ENCODE measurements at places on chromosomes 6 and 20.

DNA sequence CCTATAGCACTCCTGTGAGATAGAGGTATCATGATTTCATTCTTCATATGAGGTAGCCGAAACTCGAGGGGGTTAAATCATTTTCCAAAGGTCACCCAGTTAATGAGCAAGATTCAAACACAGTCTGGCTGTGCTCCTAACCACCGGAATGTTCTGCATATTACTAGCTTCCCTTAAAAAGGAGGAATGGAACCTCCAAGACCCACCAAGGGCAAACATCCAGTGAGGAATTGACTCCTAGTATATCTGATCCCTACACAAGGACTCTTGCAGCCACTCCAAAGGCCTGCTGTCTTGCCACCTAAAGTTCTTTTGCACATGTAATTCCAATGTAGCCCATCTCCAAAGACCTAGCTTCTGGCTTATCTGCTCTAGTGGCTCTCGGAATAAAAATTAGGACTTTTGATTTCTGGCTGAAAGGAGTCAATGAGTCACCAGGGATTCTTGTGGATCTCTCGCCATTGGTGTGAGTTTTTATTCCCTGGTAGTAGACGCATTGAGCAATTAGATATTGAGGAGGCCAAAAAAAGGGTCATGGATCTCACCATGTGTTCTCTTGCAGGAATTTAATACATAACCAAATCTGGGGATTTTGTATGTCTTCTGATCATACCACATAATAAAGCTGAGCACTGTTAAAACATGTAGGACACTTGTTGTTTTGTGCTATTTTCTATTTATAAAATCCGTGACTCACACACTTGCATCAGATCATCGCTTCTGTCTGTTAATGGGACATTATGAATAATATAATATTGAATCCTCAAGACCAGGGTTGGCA lies 9.1 kb downstream of the BCAS1 start:
- no peaks in the 10 kb centered on the region for H3K4me1 ChIP-seq
- no peak for DNase-seq
- H3K27ac ChIP-seq = no peak overlapping the region
- H3K4me3 ChIP-seq = no peak overlapping the region
- no peaks in the 10 kb centered on the region for H3K27me3 ChIP-seq

DNA sequence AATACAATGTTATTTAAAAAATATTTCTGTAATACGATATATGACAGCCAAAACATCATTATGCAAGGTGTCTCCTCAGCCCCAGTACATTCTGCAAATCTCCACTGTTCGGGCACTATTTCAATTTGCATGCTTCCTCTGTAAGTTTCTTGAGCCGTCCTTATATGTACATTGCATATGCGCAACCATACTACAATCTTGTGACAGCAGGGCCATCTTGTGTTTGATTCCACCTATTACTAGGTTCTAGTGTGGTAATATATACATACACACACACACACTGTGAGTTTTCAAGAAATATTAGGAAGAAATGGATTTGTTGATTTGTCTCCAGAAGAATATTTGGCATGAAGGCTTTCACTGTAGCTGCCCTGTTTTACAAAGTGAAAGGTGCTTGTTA lies 9.8 kb downstream of the LYRM4 start:
- no peak for DNase-seq
- no peak overlapping the region for H3K4me3 ChIP-seq
- H3K36me3 ChIP-seq = no peaks in the 10 kb centered on the region
- no peaks in the 10 kb centered on the region for H3K27me3 ChIP-seq
- no peak overlapping the region for H3K27ac ChIP-seq

DNA sequence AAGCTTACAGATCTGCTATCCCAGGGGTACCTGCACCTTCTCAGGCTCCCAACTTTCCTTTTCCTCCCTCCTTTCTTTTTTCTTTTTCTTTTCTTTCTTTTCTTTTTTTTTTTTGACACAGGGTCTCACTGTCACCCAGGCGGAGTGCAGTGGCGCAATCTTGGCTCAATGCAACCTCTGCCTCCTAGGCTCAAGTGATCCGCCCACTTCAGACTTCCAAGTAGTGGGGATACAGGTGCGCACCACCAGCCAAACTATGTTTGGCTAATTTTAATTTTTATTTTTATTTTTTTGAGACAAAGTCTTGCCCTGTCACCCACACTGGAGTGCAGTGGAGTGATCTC lies 36.0 kb downstream of the PIM1 start:
- no peak overlapping the region for H3K27ac ChIP-seq
- H3K36me3 ChIP-seq = no peaks in the 10 kb centered on the region
- no peak overlapping the region for H3K4me3 ChIP-seq
- no peak for DNase-seq
- no peaks in the 10 kb centered on the region for H3K4me1 ChIP-seq
- H3K27me3 ChIP-seq = no peaks in the 10 kb centered on the region

DNA sequence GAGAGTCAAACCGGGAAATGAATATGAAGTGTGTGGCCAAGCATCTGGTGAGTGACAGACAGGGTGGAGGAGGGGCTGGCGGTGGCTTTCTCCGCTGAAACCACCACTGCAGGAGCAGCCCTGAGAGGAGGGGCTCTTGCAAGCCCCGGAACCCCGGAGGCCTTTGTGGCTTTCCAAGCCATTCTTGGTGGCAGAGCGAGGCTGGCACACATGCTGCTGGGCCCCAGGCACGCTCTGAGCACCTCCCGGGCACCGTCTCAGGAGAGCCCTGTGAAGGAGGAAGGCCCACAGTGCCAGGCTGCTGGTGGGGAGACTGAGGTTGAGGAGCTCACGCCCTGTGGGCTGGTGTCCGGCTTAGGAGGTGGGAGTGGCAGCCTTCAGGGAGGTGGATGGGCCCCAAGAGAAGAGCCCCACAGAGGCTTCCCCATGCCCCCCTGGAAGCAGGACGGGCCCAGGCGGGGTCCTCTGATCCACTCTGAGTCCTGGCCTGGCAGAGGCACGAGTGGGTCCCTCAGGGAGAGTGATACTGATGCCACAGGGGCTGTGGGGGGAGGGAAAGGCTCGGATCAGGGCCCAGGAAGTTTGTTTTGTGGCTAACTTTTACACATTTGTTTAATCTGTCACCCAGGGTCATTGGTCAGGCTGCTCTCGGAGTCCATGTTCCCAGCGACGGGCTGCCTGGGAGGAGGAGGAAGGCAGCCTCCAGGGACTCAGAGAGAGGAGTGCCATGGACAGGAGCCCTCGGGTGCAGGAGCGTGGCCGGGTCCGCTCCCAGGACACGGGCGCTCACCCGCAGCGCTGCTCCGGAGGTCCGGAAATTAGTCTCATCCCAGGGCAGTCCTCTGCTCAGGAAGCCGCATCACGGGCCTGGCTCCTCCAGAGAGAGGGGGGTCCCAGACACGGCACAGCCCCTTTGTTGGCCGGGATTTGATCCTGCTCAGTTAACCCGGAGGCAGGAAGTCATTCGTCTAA lies 170.7 kb downstream of the ERMARD start:
- H3K4me3 ChIP-seq = no peak overlapping the region
- DNase-seq = no peak
- H3K36me3 ChIP-seq = no peaks in the 10 kb centered on the region

DNA sequence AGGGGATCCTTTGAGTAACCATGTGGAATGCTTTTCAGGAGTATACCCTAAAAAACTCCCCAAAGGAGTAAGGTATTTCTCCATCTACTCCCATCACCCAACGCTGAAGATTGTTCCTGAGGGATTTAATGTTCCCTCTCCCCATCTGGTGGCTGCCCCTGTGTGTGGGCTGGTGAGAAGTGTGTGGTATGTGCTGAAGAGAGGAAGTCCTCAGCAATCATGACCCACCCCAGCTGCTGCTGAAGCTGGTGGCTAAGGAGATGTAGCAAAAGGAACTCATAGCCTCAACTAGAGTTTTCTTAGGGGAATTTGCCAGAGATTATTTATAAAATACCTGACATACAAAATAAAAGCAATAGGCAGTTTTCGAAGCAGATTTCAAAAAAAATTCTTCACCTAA lies 114.3 kb upstream of the JAG1 start:
- no peaks in the 10 kb centered on the region for H3K4me1 ChIP-seq
- no peaks in the 10 kb centered on the region for H3K27me3 ChIP-seq

- H3K4me1 ChIP-seq = no peaks in the 10 kb centered on the region
- no peaks in the 10 kb centered on the region for H3K27me3 ChIP-seq
- no peak for DNase-seq
- no peaks in the 10 kb centered on the region for H3K36me3 ChIP-seq
Measured at GRCh38 chr20:45378191-45378590, at the start of gene TP53TG5. TP53TG5 (minus strand) TSS chr20:45378325; CDS start chr20:45378236, 89 bp downstream.

- DNase-seq = no peak
- peaks cover 6% of the 10 kb centered on the region for H3K4me1 ChIP-seq
- H3K27me3 ChIP-seq = no peaks in the 10 kb centered on the region
Measured at GRCh38 chr6:169805242-169805838, 53.9 kb downstream of the ERMARD start.

- H3K27ac ChIP-seq = no peak overlapping the region
- DNase-seq = no peak
- H3K36me3 ChIP-seq = no peaks in the 10 kb centered on the region
- no peak overlapping the region for H3K4me3 ChIP-seq
- H3K4me1 ChIP-seq = no peaks in the 10 kb centered on the region
Measured at GRCh38 chr6:117616391-117617209, 14.3 kb upstream of the GOPC start.

GRCh38 chr6:108616973-108617372 lies 56.3 kb downstream of the FOXO3 start:
- no peaks in the 10 kb centered on the region for H3K27me3 ChIP-seq
- H3K4me1 ChIP-seq = no peaks in the 10 kb centered on the region
- H3K4me3 ChIP-seq = no peak overlapping the region
- no peaks in the 10 kb centered on the region for H3K36me3 ChIP-seq

DNA sequence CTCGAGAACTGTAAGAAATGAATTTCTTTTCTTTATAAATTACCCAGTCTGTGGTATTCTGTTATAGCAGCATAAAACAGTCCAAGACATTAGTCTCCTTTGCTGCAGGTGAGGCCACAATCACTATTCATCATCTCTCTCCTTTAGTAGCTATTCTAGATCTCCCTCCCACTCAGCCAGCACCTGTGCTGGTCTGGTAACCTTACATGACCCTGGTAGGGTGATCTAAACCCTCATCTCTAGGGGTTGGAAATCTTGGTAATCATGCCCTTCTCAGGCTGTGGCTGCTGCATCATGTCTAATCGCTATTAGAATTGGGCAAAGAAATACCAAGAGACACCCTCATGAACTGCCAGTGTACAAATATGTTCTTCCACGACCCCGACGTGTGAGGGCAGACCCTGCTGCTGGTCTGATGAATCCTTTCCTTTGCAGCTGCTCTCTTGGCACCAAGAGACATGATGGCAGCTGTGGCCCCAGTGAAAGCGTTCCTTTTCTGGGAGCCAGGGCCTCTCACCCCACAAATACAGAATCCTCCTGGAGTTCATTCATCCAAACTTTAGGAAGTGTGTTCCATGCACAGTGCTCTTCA lies 23.0 kb upstream of the IGF2R start:
- no peaks in the 10 kb centered on the region for H3K36me3 ChIP-seq
- no peak overlapping the region for H3K4me3 ChIP-seq
- H3K27ac ChIP-seq = no peak overlapping the region
- H3K4me1 ChIP-seq = no peaks in the 10 kb centered on the region

DNA sequence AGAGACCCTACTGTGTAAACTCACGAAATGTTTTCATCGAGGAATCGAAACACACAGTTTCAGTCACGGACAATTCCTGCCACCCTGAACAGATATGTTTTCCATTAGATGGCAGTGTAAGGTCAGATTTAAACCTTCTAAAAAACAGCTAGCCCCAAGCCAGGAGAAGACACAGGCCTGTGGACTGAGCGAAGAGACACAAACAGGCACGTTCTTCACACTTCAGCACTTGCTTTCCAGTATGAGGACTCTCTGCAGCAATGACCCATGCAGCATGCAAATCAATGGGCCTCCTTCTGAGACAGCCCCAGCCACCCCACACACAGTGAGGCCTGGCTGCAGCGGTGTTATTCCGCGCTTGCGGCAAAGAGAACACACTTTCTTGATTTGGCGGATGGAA lies 31.9 kb downstream of the HUS1B start:
- no peak overlapping the region for H3K27ac ChIP-seq
- H3K36me3 ChIP-seq = no peaks in the 10 kb centered on the region
- DNase-seq = no peak
- H3K27me3 ChIP-seq = no peaks in the 10 kb centered on the region
- no peak overlapping the region for H3K4me3 ChIP-seq

GRCh38 chr20:42588847-42589246 lies 600.9 kb downstream of the PTPRT start:
- no peaks in the 10 kb centered on the region for H3K27me3 ChIP-seq
- H3K36me3 ChIP-seq = no peaks in the 10 kb centered on the region
- no peak overlapping the region for H3K27ac ChIP-seq
- no peak overlapping the region for H3K4me3 ChIP-seq

DNA sequence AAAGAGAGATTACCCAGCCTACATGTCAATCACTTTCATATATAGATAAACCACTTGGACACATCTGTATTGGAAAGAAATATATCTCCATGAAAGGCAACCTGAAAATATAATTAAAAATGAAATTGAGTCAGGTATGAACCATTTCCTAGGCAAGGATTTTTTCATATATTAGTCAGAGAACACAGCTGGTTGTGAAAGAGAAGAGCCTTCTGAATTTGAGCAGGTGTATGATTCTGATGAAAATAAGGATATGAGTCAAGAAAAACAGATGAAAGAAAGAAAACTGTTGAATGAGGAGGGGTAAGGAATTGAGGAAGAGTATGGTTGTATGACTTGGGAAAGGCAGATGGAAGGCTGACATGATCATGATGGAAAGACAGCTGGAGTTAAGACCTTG lies 441.1 kb downstream of the HAO1 start:
- H3K36me3 ChIP-seq = no peaks in the 10 kb centered on the region
- H3K27me3 ChIP-seq = no peaks in the 10 kb centered on the region
- H3K4me3 ChIP-seq = no peak overlapping the region
- H3K4me1 ChIP-seq = no peaks in the 10 kb centered on the region

GRCh38 chr6:5531853-5532375 lies 270.6 kb downstream of the FARS2 start:
- H3K36me3 ChIP-seq = no peaks in the 10 kb centered on the region
- H3K27ac ChIP-seq = no peak overlapping the region
- no peaks in the 10 kb centered on the region for H3K4me1 ChIP-seq
- H3K4me3 ChIP-seq = no peak overlapping the region
- no peak for DNase-seq

- H3K27me3 ChIP-seq = no peaks in the 10 kb centered on the region
- H3K4me1 ChIP-seq = no peaks in the 10 kb centered on the region
- DNase-seq = no peak
- H3K27ac ChIP-seq = no peak overlapping the region
Measured at GRCh38 chr6:146426516-146426915, 117.1 kb upstream of the RAB32 start.

DNA sequence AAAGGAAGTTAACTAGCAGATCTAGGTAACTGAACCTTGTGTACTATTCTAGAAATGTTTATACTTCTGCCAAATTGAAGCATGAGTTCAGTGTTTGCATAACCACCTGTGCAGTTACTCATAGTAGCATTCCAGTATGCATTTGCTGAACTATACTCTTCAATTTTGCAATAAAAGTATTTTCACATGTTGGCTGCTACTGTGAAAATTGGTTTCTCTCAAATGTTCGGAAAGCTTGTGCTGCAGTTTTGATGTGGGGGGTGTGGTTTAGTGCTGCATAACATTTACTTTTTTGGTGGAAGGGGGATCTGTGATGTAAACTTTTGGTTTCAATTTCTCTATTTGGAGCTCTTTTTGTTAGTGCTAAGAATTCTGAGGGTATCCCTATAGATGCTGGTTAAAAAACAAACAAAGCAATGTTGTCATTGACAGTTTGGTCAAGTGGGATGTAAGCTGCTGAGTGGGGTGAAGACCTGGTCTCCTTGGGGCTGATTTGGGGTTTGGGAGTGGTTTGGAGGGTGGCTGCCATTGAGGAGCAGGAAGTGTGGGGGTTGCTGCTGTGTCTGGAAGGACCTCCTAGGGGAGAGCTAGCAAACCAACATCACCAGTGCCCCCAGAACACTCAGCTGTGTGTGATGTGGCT lies 87.8 kb downstream of the CARMIL1 start:
- no peak overlapping the region for H3K4me3 ChIP-seq
- no peaks in the 10 kb centered on the region for H3K36me3 ChIP-seq
- H3K27ac ChIP-seq = no peak overlapping the region
- peaks cover 5% of the 10 kb centered on the region for H3K4me1 ChIP-seq
- DNase-seq = no peak
